Large intestine (tissue), 12 donors: ENCODE measurements at places on chromosomes 13 and 19.

- no peak overlapping the region for H3K4me3 ChIP-seq
- DNase-seq: no peak
- peaks cover 5% of the 10 kb centered on the region for H3K36me3 ChIP-seq
- H3K27me3 ChIP-seq: no peaks in the 10 kb centered on the region
- H3K27ac ChIP-seq: peak overlapping the region; percentile 17
- H3K4me1 ChIP-seq: no peaks in the 10 kb centered on the region
Observed at GRCh38 chr19:3950871-3951861, 18.3 kb downstream of the NMRK2 start.

- no peak for DNase-seq
- H3K27me3 ChIP-seq: no peaks in the 10 kb centered on the region
- no peak overlapping the region for H3K4me3 ChIP-seq
Observed at GRCh38 chr13:45696610-45697226, 5.4 kb upstream of the CBY2 start.

GRCh38 chr19:49106648-49107135 is 7.5 kb upstream of the LIN7B start:
- no peak overlapping the region for H3K4me3 ChIP-seq
- no peaks in the 10 kb centered on the region for H3K4me1 ChIP-seq
- H3K36me3 ChIP-seq: peaks cover 73% of the 10 kb centered on the region
- no peak overlapping the region for H3K27ac ChIP-seq
- H3K27me3 ChIP-seq: no peaks in the 10 kb centered on the region

DNA sequence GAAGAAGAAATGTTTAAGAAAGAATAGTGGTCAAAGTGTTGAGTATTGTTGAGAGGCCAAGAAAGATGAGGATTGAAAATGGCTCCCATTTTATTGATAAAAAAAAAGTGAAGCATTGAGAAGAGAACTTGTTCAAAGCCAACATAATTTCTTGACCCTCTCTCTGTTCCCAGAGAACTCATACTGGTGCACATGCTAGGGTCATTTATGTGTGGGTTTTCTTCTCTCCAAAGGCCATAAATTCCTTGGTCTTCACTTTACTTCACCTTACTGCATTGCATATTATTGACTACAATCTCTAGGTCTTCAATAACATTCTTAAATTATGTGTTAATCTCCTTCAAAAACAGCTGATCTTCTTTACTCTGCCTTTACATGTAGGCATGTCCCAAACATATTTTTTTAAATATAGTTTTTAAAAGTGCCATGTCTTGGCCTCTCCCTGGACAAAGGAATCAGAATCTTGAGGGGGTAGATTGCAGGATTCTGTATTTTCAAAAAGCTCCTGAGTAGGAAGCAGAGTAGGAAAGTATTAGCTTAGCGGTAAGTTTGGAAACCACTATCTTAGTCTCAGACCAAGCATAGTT is 1.8 kb upstream of the FNDC3A start:
- no peak for DNase-seq
- H3K36me3 ChIP-seq: no peaks in the 10 kb centered on the region
- peaks cover 2% of the 10 kb centered on the region for H3K4me1 ChIP-seq
- no peak overlapping the region for H3K4me3 ChIP-seq
- no peak overlapping the region for H3K27ac ChIP-seq
- H3K27me3 ChIP-seq: no peaks in the 10 kb centered on the region

GRCh38 chr13:19658831-19659230 is 25.4 kb downstream of the MPHOSPH8 start:
- no peak overlapping the region for H3K27ac ChIP-seq
- DNase-seq: no peak
- no peaks in the 10 kb centered on the region for H3K27me3 ChIP-seq
- no peak overlapping the region for H3K4me3 ChIP-seq
- H3K4me1 ChIP-seq: no peaks in the 10 kb centered on the region
- peaks cover 43% of the 10 kb centered on the region for H3K36me3 ChIP-seq
